ENCODE measurements at places on chromosomes 11 and 22.

DNA sequence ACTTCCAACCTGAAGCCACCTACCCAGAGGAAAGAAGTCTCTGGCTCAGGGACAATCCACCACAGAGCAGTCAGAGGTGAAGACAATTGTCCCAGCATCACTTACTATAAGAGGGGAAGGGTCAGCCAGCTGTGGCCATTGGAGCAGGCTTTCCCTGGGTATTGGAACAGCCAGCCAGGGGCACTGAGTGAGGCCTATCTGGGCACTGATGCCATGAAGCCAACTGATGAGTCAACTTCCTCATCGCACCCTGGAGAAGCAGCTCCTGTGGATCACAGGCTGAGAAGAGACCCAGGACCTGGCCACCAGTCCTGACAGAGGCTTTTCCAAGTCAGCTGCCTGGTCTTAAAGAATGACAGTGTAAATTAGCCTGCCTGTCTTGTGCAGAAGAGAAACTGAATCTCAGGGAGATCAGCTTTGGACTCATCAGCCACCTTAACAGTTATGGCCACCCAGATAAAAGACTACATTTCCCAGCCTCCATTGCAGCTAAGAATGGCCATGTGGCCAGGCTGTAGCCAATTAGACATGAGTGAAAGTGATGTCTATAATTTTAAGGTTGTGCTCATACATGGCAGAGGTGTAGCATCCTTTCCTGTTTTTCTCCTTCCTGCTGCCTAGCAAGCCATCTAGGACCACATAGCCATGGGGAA is 19.0 kb downstream of the CHST1 start:
- peak; percentile 41 for DNase-seq

GRCh38 chr11:34665077-34665835 is 44.4 kb downstream of the EHF start:
- no peak for DNase-seq

GRCh38 chr22:33853200-33854097 is 66.8 kb downstream of the LARGE1 start:
- DNase-seq: peak; percentile 41

- DNase-seq: no peak
Observed at GRCh38 chr22:50313600-50313999, 6.2 kb upstream of the PLXNB2 start.

- DNase-seq: no peak
Observed at GRCh38 chr22:38038426-38038825, 18.8 kb upstream of the PICK1 start.

GRCh38 chr11:114705280-114706024 is 27.1 kb downstream of the NXPE2 start:
- no peak for DNase-seq

DNA sequence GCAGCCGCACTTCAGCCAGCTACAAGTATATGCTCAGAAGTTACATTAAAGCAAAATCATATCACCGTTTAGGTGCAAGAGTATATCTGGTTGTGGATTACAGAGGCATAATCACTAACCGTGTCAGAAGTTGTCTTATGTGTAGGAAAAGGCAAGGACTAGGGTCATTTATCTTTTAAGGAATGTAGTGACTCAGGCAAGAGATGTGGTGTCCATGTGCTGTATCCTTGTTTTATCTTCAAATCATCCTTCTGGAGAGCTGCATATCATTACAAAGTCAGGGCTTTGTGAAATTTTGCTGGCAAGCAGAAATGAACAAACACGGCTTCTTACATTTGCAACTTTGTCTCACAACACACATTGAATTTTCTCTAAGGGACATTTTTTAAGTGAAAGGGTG is 12.7 kb upstream of the CHORDC1 start:
- DNase-seq: no peak

DNA sequence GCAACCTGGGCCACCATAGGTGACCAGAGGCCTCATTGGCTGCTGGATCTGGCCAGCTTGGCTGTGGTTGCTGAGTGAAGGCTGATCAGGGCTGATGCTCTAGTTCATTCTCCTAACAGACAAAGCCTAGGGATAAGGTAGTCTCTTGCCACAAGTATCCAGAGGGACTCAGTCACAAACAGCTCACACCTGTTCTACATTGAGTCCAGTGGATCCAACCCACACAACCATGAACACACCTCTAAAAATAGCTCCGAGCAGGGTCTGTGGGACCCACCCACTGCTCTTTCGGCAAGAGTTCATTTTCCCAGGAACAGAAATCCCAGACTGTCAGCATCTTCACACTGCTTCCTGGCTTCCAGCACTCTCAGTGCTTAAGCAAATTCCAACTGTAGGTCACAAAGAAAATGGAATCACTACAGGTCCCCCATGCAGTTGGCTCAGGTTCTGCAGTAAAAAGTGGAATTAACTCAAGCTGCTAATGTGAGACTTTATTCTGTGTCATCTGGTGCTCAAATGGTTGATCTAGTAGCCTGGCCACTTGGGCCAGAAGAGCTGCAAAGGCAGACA is 67.3 kb downstream of the PPFIBP2 start:
- no peak for DNase-seq

GRCh38 chr11:80719292-80719646 is 1278.4 kb upstream of the TENM4 start:
- DNase-seq: no peak

GRCh38 chr11:78768345-78768744 is 193.7 kb upstream of the NARS2 start:
- no peak for DNase-seq

- no peak for DNase-seq
Observed at GRCh38 chr22:37920126-37920525, 14.0 kb downstream of the MICALL1 start.

GRCh38 chr11:77515483-77515882 is 41.6 kb upstream of the PAK1 start:
- no peak for DNase-seq

- DNase-seq: no peak
Observed at GRCh38 chr22:39625569-39626537, 55.3 kb downstream of the CACNA1I start.

- DNase-seq: no peak
Observed at GRCh38 chr11:1521382-1522080, 35.0 kb upstream of the MOB2 start.

DNA sequence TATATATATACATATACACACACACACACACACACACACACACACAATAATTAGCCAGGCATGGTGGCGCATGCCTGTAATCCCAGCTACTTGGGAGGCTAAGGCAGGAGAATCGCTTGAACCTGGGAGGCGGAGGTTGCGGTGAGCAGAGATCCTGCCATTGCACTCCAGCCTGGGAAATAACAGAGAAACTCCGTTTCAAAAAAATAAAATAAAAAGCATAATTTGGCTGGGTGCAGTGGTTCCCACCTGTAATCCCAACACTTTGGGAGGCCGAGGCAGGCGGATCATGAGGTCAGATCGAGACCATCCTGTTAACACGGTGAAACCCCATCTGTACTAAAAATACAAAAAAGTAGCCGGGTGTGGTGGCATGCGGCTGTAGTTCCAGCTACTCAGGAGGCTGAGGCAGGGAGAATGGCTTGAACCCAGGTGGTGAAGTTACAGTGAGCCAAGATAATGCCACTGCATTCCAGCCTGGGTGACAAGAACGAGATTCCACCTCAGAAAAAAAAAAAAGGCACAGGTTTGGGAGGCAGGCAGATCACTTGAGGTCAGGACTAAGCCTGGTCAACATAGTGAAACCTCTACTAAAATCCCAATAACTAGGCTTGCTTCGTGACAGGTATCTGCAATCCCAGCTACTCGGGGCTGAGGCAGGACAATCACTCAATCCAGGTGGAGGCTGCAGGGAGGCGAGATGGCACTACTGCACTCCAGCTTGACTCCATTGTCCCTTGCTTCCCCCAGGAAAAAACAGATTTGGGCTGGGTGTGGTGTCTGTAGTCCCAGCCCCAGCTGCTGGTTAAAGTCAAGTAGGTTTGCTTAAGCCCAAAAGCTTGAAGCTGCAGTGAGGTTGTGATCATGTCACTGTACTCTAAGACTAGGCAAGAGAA is 11.8 kb upstream of the WDR74 start:
- no peak for DNase-seq

DNA sequence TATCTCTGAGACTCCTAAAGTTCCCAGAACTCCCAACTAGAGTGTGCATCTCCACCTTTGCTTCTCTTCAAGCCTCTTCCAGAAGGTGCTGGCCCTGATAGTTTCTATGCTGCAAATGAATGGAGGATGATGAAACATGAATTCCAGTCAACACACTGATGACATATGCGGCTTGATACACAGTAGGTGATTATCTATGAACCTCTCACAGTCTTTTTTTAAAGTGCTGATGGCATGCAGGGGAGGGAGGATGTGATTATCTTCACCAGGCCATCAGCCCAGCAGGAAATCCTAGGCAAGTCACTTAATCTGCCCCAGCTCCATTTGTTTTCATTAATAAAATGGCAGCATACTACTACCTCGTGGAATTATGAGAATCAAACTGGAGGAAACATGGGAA is 548.5 kb downstream of the SOX6 start:
- no peak for DNase-seq

GRCh38 chr11:42901084-42901483 is 410.7 kb upstream of the API5 start:
- DNase-seq: no peak
